CD4-positive, alpha-beta T cell treated with Interferon gamma for 1 hour (primary cell): ENCODE measurements at places on chromosomes 5 and 9.

GRCh38 chr9:130982636-130983358 lies 26.2 kb upstream of the LAMC3 start:
- no peak for DNase-seq

DNA sequence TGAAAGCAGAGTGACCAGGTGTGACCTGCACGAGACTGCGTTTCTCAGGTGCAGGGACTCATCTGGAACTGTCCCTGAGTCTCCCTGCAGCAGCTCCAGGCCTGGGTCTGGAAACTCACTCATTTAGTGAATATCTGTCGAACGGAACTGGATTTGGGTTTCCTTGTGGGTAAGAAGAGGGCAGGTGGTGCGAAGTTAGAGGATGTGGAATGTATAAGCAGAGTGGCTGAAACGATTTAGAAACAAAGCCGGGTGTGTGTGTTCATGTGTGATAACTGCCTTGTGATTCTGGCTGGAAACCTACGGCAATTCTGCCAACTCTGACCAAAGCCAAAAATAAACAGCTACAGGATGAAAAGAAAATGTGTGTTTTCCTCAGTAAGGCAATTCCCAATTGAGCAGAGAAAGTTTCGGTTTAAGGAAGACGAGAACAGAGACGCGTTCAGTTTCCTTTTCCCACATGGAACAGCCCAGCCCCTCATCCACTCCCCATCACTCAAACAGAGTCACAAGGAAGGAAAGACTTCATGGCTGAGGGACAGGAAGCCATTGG lies 130.3 kb downstream of the NSG2 start:
- DNase-seq = no peak

- no peak for DNase-seq
Observed at GRCh38 chr9:98381311-98382103, 126.1 kb upstream of the TBC1D2 start.

- DNase-seq = no peak
Observed at GRCh38 chr9:23229890-23230317, 596.1 kb downstream of the ELAVL2 start.

DNA sequence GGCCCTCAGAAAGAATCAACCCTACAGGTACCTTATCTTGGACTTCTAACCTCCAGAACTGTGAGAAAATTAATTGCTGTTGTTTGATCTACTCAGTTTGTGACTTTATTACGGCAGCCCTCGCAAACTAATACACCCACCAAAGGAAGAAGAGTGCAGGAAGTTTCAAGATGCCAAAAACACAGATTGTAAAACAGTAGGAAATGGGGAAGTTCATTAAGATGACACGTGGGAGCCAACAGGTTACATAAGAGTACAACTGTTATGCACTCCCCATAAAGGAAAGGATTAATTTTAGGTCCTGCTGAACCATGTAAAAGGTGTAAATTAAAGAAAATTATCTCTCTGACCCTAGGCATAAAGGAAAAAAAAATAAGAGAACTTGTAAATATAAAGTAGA lies 294.3 kb downstream of the EPB41L4A start:
- no peak for DNase-seq

- no peak for DNase-seq
Observed at GRCh38 chr9:13994240-13994639, 319.7 kb downstream of the NFIB start.

GRCh38 chr9:6036391-6036790 lies 21.0 kb upstream of the RANBP6 start:
- no peak for DNase-seq

DNA sequence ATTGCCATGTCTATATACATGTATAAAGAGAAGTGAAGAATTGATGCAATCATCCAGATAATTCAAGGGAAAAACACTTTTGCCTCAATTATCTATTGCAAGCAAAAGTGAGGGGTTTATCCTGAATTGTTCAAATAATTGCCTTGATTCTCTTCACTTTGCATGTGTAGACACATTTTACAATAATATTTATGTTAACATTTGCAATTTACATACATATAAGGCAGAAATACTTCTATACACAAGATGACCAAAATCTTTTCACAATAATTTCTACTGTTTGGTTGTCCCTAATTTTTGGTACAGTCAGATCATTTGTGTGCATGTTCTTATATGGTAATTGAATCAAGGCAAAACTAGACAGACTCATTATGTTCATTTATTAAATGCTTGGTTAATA lies 285.3 kb upstream of the TMEM161B start:
- no peak for DNase-seq

DNA sequence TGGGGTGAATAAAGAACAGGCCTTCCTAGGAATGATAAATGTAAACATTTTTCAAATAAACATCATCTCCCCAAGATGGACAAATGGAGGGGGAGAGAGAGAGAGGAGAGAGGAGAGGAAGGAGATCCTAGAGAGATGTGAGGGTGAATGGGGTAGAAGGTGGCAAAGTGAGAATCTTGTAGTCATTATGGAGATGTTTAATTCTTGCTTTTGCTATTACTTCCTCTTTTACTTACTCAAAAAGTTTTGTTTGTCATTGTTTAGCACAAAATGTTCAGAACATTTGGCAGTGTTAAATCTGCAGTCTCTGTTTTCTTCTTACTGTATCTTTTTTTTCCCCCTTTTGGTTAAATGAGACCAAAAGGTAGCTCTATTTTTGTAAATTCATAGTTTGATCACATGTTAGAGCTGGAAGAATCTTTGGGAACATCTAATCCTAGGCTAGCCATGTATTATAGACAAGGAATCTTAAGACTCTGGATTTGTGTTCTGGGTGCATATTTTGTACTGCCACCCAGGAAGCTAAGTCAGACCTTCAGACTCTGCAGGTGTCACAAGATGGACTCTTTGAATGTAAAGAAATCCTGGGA lies 266.1 kb downstream of the NTRK2 start:
- DNase-seq = no peak

DNA sequence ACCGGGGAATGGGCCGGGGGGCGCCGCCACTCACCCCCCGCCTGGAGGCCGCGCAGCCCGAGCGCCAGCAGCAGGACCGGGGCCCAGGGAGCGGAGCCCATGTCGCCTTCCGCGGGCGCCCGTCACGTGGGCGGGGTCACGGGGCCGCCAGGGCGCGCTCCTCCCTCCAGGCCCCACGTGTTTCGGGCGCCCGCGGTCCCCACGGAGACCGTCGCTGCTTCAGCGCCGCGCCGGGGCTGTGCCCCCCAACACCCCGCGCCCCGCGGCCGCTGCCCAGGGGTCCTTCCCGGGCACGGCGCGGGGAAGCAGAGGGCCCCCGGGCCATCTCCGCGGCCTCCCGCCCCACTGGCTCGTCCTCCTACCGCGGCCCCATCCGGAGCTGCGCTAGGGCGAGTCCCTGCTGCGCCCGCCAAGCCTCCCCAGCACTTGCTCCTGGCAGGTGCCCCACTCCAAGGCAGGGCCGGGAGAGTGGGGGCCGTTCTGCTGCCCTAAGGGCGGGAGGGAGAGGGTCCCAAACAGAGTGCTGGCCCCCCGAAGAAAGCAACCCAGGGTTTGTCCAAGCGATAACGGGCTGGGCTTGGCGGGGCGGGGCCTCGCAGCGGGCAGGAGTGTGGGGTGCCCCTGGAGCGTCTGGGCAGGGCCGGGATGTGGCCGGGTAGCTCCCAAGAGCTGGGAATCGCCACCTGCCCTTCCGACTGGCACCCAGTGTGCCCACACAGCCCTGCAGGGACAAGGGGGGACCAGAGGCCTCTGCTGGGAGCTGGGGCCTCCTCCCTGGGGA lies at the start of gene DPP7:
DPP7 (minus strand) TSS at position 121 of the 781 bp plus-strand sequence; CDS start at position 101, 20 bp downstream.
- DNase-seq = peak; percentile 75

DNA sequence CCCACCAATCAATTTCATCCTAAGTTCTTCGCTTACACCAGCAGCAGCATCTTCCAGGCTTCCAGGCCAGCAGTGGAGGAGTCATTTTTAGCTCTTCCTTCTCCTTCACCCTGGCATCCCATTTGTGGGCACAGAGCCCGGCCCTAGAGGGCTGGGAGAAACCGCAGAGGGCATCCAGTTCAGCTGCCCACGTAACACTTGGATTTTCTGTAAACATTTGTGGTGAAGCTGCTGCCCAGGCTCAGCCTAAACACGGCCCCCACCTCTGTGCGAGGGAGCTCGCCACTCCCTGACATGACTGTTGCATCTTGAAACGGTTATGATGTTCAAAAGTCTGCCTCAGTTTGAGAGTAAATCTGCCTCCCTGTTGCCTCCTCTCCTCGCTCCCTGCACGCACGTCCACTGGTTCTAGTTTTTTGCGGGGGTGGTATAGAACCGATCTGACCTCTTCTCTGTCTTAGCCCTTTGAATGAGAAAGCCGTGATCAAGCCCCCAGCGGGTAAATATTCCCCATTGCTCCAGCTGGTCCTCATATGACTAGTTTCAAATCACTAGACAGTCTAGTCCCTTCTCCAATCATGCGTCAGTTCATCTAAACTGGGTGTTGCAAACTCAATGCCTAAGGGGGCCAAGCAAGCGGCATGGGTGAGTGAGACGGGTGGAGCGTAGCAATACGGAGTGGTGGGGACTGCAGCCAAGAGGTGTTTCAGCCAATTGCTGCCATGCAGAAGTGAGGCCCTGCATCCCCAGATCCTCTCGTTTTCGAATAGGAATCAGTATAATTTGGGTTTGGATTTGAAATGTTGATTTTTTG lies 34.9 kb upstream of the N4BP3 start:
- no peak for DNase-seq

DNA sequence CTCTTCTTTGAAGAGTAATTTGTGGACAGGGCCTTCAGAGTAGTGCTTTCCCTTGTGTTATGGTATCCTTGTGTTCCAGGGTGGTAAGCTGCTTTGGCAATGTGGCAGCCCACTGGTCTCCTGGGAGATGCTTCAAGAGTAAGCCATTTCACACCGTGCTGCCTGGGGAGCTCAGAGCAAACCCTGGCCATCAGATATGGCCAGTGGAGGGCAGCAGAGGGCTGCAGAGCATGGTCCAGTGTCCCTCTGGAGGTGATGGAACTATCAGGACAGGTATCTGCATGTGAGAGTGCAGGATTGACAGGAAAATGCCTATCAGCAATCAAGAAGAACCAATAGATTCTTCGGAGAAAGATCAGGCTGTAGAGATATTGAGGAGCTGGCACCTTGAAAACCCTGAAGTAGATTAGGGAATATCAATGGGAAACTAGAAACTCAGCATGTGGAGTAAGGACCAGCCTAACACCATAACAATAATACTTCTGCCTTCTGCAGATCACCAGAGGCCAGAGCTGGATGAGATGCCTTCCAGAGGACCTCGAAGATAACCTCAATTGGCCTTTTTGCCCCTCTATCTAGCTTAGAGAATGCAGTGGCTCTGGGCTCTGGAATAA lies 90.8 kb downstream of the PLPPR1 start:
- DNase-seq = no peak

DNA sequence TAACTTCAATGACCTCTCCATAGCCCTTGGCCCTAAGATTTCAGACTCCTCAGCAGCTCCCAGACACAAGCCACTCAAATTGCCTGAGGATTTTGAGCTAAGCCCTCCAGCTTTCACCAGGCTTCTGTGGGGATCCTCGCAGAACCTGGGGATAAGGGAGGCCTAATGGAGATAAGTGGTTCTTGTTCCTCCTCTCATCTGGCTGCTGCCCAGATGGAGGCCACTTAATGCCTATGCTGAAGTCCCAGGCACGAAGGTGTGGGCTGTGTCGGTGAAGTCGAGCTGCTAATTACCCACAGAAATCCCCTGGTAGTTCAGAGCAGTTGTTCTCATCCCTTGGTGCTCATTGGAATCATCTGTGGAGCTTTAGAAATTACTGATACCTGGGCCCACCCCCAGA lies 10.3 kb upstream of the FAT2 start:
- no peak for DNase-seq

- DNase-seq = peak; percentile 79
Observed at GRCh38 chr5:56415356-56415765, 182.2 kb upstream of the ANKRD55 start.

GRCh38 chr9:26296910-26297572 lies 595.6 kb downstream of the CAAP1 start:
- no peak for DNase-seq

DNA sequence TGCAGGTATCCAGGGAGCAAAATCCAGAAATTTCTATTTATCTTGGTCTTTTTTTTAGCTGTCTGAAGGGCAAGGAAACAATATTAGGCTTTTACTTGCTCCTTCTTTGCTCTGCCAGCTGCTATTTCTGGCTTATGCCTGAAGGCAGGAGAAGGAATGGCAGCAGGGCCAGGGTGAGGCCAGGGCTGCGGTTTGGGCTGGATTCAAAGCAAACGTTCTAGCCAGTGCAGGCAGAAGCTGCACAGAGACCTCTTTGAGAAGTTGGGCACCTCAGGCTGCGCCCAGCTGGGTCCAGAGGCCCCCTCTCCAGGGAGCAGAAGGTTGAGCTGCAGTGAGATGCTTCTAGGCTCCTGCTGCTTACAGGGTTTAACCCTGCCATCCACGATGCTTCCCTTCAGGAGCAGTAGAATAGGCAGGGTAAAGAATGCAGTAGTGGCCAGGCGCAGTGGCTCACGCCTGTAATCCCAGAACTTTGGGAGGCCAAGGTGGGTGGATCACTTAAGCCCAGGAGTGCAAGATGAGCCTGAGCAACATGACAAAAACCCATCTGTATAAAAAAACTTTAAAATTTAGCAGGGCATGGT lies 201.2 kb downstream of the ADCY2 start:
- no peak for DNase-seq

GRCh38 chr5:91499943-91500531 lies 116.9 kb upstream of the ARRDC3 start:
- DNase-seq = no peak

GRCh38 chr5:171904886-171905285 lies 101.6 kb downstream of the FBXW11 start:
- no peak for DNase-seq

GRCh38 chr9:108783731-108784495 lies 71.9 kb downstream of the ACTL7B start:
- no peak for DNase-seq

DNA sequence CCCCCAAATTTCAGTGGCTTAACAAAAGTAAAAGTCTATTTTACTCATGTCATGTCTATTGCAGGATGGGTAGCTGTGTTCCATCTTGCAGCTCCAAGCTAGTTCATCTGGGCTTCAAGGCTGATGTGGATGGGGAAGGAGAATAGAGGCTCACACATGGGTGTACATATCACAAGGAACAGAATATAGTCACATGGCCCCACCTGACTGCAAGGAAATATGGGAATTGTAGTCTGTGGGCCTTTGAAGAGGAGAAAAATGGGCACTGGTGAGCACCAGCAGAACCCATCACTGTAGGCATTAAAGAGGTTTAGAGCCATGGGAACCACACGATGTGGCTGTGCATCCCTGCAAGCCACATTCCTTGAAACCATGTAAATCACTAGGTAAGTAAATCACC lies 17.9 kb upstream of the TRIO start:
- DNase-seq = no peak

DNA sequence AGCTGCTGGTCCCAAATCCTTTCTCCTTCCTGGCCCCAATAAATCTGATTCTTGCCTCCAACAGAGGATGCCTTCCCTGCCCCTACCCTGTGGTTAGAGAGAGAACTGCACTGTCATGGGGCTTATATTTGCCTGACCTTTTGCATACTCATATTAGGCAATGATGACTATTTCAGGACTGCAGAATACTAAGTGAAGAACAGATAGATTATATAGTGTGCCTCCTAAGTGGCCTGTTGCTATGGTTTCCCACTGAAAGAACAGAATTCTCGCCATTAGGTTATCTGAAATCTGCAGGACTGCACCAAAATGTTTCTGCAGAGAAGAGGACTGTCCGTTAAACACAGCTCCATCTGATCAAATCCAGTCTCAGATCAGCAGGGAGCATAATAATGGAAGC lies 87.3 kb upstream of the CCNG1 start:
- no peak for DNase-seq
